ENCODE measurements at places on chromosomes 5 and 9.

- no peak for DNase-seq
Observed at GRCh38 chr5:106363578-106363977, 1307.2 kb downstream of the EFNA5 start.

GRCh38 chr5:39772307-39772706, 347.5 kb upstream of the DAB2 start:
- no peak for DNase-seq

DNA sequence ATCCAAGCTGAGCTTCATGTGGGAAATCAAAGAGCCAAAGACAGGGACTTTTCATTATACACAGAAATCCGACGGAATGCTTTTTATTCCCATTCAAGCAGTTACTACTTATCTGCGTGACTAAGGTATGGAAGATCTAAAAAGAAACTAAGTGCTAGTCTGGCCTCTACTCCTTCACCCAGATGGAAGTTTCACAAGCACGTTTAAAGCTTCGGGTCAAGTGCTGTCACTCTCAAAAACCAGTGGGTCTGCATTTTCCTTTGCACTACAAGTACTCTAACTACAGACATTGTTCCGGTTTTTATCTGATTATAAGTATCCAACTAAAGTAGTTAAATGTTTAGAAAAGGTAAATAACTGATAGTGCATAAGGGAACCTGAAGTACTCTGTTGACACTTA, 13.7 kb upstream of the MTAP start:
- DNase-seq: no peak

- no peak for DNase-seq
Observed at GRCh38 chr5:135437422-135437795, 9.7 kb downstream of the DCANP1 start.

DNA sequence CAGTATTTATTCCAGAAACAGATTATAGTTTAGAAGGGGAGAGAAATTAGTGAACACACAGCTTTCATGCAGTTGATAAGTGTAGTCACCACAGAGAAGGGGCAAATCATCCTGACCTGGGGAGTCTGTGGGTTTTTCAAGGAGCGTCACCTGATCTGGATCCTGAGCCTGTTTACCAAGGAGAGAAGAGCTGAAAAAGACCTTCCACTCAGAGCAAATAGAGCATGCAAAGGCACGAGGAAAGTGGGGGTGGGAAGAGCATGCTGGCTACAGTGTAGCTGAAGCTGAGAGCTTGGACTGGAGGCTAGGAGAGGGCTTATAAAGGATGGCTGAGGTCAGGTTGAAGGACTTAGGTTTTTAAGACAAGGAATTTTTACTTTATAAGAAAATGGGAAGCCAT, 30.4 kb downstream of the ACO1 start:
- no peak for DNase-seq

GRCh38 chr5:171032435-171032973, 170.7 kb downstream of the RANBP17 start:
- DNase-seq: no peak

DNA sequence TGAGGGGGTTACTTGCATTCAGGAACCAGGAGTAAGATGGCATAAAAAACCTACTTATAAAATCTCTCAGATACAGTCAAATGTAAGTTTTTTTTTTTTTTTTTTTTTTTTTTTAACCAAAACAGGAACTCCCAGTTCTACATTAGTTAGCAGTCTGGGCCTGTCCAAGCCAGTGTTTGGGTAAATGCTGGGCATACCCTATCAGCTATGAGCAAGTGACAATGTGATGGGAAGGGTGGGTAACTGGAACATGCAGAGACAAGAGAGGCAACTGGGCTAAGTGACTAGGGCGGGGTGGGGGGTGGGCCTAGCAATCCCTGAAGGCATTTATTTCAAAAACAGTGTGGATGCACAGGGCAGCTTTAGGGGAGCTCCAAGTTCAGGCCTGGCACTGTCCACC, 2.3 kb downstream of the NMRK1 start:
- DNase-seq: no peak

GRCh38 chr5:121432-121831, 29.5 kb downstream of the PLEKHG4B start:
- no peak for DNase-seq

DNA sequence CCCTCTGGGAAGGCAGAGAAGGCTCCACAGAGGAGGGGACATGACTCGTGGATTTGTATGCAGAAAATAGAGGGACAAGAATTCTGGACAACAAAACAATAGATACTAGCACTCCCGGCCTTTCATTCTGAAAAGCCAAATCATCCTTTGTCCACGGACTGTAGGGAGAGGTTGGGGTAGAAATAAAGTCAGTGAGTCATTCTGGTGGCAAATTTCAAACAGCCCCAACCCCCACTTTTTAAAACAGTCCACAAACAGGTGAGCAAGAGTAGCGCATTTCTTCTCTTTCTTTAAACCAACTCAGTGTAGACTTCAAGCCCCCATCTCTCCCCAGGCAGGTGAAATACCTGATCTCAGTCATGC, 56.1 kb downstream of the PTPDC1 start:
- no peak for DNase-seq

GRCh38 chr5:120465436-120465961, 1.4 kb downstream of the PRR16 start:
- DNase-seq: no peak

DNA sequence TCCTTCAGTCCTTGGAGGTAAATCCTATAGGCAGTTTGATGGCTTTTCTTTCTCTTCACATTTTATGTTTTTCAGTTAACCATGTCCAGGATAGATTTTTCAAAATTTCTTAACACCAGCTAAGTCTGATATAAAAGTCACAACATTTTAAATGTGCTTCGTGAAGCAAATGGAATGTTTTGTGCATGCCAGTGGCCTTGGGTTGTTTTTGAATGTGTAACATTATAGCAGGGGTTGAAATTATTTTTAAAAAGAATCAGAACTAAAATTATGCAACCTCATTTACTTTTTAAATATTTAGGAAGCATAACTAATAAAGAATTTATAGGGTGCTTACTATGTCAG, 201.1 kb downstream of the ARHGEF28 start:
- no peak for DNase-seq

GRCh38 chr9:112894041-112894440, 3.4 kb upstream of the SLC46A2 start:
- no peak for DNase-seq

DNA sequence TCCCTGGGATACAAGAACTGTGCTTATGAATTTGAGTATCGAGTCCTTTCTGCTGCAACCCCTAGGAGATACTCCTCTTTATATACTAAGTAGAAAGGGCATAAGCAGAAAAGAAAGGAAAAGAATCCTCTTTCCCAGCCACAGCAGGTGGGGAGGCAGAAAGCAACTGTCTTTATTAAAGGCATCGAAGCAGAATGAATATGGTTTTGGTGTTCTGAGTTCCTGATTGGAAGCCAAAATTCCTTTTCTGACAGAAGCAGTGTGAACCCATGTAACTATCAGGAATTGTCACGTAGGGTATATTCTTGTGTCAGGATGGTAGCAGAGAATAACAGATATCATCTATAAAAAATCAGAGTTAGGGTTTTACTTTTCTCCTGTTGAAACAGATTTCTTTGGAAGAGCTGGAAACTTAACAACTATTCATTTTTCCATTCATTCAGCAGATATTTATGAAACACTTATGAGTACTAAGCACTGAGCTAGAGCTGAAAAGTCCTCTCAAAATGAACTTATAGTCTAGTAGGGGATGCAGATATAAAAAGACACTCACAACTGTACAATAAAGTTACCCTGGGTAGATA, 96.5 kb upstream of the LHFPL2 start:
- DNase-seq: no peak

GRCh38 chr9:112858625-112859147, 32.0 kb downstream of the SLC46A2 start:
- no peak for DNase-seq

DNA sequence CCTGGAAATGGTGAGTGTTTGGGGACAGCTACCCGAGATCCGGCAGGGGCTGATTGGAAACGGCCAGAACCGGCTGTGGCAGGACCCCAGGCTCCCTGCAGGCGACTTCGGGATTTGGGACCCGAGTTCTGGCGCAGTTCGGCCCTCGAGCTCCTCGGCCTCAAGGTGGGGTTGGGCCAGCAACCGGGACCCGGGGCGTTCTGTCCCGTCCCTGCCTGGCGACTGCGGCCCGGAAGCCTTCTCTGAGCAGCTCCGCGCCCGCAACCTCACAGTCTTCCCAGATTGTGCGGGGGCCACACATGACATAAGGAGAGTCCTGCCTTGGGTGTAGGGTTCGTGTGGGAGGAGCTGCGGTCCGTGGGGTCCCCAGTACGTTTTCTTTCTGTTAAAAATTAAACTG, 23.2 kb upstream of the NEURL1B start:
- DNase-seq: no peak

DNA sequence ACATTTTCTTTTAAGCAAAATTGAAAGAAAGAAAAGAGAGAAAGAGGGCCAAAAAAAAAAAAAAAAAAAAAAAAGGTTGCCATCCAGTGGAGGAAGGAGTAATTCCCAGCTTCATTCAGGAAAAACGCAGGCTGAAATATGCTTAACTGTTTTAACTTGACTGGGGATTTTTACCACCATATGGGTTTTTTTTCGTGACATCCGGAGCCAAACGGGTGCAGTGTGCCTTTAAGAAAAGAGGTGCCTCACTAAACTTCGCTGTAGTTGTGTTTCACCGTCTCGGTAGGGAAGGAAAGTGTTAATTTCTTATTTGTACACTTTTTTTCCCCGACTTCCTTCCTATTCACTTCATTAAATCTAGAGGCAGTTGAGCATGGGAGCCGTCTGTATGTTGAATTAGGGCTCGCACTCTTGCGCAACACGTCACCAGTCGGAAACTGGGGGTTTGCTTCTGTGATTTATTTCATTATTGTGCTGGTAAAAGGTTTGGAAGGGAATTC, 143.0 kb downstream of the SMARCA2 start:
- DNase-seq: peak; percentile 75

DNA sequence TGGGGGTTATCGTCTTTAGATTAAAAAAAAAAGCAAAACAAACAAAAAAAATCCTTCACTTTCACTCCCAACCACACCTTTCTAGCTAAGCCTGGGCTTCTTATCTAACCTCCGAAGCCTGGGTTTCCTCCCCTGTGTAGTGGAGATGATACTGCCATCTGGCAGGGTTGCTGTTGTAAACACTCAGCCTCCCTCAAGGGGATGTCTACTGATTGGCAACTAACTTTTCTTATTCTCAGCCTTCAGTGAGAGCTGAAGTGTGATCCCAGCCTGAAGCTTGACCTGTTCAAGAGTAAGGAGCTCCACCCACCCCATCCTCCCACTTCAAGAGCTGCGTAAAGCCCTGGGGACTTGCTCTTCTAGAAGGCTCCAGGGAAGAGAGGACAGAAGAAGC, 21.5 kb upstream of the WWC1 start:
- DNase-seq: no peak

- no peak for DNase-seq
Observed at GRCh38 chr5:32964261-32964660, 253.1 kb downstream of the NPR3 start.

DNA sequence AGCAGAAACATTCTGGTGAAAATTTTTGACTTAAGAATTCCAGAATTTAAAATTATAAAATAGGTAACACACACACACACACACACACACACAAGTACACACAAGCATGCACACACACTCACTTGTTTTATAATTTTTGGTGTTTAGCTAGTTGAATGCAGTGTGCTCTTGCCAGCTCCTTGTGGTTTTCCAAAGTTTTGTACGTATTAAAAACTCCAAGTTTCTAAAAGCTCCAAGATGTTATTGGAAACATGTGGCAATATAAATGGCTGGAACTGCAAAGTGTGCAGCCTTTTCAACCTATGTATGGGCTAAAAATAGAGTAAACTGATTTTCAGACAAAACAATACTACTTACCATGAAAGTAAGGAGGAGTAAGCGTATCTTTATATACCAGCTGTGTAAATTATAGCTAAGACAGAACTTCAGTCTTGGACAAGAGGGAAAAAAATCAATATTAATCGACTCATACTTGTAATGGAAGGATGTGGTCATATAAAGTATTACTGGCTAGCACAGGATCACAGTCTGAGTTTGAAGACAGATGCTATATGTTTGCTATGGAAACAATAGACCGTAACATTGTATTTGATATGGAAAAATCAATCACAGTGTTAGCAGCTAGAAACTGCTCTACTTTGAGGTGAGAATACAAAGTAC, 727.1 kb upstream of the GRAMD2B start:
- DNase-seq: no peak

- DNase-seq: no peak
Observed at GRCh38 chr5:149489605-149490037, 61.6 kb downstream of the CSNK1A1 start.

DNA sequence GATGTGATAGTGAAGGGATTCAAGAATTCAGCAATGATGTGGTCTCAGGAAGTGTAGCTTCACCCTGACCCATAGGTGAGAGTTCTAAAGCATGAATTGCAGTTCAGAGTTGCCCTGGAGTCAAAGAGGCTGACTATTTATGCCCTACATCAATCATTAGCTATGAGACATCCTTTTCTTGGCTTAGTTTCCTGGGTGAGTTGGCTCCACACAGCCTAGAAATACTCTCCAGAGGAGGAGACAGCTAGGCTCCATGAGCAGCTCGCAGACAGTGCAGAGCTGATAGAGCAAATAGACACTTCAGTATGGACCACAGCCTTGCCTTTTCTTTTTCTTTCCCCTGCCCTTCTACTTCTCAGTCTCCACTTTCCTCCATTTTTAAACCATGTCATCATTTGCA, 1651.8 kb downstream of the MAT2B start:
- no peak for DNase-seq

GRCh38 chr5:103259705-103260355, 1.3 kb downstream of the MACIR start:
- DNase-seq: peak; percentile 14

- peak; percentile 47 for DNase-seq
Observed at GRCh38 chr5:133977161-133977787, 8.8 kb upstream of the C5orf15 start.

GRCh38 chr5:44402084-44402483, 12.9 kb upstream of the FGF10 start:
- peak; percentile 51 for DNase-seq

- DNase-seq: no peak
Observed at GRCh38 chr9:132461281-132461896, 51.4 kb downstream of the CFAP77 start.

DNA sequence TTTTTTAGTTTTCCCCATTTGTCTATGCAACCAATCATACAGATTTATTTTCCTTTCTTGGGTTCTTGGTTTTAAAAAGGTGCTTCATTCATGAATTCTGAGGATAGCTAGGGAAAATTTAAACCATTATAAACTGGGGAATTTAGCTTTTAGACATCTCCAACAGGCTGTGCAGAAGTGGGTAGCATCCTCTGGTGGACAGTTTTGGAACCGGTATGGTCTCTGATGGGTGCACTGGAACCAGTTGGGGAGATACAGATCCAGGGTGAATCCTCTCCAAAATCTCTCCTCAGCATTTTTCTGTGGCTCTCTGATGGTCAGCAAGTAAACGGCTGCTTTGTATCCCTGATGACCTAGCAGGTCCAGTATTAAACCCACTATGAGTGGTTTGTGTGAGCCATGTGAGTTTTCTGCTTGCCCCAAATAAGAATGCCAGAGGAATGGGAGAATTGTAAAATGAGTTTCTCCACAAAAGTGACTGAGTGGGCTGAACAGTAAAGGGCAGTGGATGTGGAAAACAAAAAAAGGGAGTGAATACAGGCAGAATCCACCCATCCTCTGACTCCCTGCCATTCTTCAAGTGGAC, 9.1 kb upstream of the DNAJC25 start:
- peak; percentile 18 for DNase-seq
